ENCODE measurements at places on chromosomes 2 and 18.
A peak's percentile ranks its signal among the peaks of the same experiment; 100 is the strongest.

GRCh38 chr2:191526536-191526935, 151.4 kb upstream of the NABP1 start:
- no peak for DNase-seq

GRCh38 chr2:70143314-70144150, 47.3 kb downstream of the C2orf42 start:
- no peak for DNase-seq

GRCh38 chr2:3170792-3171455, 206.7 kb downstream of the EIPR1 start:
- no peak for DNase-seq

- DNase-seq, result peak; percentile 49
Observed at GRCh38 chr18:34493566-34494358, 216.3 kb upstream of the DTNA start.

DNA sequence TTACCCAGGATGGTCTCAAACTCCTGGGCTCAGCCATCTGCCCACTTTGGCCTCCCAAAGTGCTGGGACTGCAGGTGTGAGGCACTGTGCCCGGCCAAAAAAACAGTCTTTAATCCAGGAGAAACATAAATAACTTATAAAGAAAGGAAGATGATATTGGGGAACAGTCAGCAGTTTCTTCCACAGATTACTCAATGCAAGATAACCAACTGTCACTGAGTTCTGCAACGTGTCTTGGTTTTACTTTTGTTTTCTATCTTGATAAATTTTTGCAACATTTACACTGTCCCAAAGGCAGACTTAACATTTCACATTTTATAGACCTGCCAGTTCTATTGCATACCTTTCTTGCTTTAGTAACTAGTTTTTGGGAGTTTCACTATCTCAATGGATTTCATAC, 71.1 kb downstream of the ANKRD44 start:
- no peak for DNase-seq

GRCh38 chr2:237132799-237133198, 47.1 kb downstream of the COPS8 start:
- no peak for DNase-seq

- no peak for DNase-seq
Observed at GRCh38 chr18:48290162-48290926, 118.8 kb downstream of the ZBTB7C start.

- no peak for DNase-seq
Observed at GRCh38 chr2:73035899-73036711, 35.4 kb downstream of the SFXN5 start.

- no peak for DNase-seq
Observed at GRCh38 chr18:33673689-33674088, 95.7 kb downstream of the ASXL3 start.

DNA sequence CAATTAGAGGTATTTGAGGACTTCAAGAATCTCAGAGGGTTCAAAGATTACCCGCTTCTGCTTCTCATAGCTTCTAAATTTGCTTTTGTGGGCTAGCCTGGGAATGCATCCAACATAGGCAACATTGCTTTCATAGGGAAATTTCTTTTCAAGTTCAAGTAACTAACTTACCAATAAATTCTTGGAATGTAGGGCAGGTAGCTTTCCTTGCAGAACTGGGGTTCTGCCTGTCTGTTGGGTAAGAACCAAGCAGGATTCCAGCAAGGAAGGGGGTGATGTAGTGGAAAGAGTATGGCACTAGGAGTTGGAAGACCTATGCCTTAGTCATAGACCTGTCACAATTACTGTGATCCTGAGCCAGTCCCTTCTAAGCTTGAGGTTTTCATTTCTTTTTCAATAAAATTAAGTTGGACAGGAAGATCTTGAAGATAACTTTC, 164.1 kb downstream of the FHOD3 start:
- DNase-seq, result peak; percentile 29

DNA sequence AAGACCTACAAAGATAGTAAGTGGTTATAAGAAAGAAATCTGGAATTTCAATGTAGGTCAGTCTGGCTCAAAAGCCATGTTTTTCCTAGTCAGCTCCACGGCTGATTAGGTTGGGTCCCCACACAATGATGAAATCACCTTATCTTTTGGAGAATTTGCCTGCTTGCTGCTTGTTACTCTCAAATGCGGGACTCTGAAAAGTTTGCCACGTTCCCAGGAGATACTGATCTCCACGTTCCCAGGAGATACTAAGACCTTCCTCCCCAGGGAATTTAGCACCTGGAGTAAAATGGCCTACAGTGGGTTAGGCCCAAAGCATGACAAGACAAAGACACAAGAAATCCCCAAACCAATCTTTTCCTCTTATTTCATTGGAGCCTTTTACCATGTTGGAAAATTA, 449.6 kb downstream of the TNS1 start:
- no peak for DNase-seq

- no peak for DNase-seq
Observed at GRCh38 chr18:7221424-7222155, 9.3 kb upstream of the LRRC30 start.

DNA sequence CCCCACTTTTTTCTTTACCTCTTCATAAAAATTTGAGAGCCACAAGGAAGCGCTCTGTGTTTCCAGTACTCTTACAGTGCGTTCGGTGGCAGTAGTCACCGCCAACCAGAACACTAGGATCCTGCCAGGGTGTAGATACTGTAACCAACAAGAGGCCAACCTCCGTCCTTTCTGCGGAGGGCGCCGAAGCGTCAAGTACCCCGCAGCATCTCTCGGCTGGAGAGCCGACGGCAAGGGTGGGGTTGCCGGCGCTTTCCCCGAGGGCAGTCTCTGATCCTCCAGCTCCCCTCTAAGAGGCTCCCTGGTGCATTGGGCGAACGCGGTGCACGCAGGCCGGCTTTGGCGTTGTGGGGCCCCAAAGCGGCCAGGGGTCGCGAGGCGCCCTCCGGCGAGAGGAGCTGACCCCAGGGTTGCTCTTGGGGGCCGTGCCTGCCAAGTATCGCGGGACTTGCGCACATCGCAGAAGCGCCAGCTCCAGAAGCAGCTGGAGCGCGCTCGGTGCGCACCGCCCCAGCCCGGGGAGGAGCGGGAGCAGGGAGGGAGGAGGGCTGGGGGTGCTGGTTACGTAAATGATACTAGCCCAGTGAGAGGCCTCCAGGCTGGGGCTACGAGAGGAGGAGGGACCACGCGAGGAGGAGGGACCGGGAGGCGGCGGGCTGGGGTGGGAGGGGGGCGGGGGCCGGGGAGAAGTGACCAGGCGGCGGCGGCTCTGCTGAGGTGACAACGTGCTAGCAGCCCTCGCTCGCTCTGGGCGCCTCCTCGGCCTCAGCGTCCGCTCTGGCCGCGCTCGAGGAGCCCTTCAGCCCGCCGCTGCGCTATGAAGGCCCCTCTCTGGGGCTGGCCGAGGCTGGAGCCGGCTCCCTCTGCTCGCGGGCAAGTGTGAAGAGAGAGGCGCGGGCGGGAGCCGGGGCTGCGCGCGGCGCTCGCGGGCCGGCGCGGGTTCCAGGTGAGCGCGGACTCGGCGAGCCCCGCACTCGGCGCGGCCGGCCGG, at the start of gene GALNT13:
GALNT13 (plus strand) TSS at position 692 of the 991 bp plus-strand sequence.
- peak; percentile 89 for DNase-seq

DNA sequence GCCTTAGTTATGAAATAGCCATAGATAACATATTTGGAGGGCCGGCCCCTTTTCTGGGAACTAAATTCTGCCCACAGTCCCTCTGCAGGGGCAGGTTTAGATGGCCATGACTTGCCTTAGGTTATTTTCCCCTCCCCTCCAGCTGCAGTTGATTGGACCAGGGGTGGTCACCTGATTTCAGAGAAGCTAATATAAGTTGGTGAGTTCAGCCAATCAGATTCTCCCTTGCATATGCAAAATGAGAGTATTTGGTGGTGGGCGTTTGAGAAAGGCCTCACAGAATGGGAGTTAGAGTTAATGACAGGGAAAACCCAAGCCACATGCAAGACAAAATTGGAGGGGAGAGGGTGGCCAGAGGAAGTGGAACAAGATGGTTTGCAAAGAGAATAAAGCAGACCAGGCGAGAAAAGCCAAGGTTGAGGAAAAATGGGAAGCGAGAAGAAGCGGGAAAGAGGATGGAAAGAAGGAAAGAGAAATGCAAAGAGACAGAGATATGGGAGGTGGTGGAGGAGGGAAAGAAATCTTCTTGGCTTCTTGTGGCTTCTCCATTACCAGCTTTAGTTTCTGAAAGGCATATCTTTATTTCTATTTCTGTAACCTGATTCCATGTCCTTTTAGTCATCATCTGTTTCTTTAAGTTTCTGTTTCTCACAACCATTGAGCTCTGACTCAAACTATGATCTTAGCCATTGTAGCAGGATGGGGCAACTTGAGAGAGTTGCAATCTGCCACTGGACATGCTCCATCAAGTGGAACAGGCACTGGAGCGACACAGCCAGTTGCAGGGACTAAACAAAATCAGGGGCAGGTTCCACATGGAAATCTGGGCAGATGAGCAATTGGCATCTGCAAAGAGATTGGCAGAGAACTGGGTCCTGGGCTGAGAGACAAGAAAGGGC, 108.1 kb upstream of the SIX3 start:
- DNase-seq, result no peak

DNA sequence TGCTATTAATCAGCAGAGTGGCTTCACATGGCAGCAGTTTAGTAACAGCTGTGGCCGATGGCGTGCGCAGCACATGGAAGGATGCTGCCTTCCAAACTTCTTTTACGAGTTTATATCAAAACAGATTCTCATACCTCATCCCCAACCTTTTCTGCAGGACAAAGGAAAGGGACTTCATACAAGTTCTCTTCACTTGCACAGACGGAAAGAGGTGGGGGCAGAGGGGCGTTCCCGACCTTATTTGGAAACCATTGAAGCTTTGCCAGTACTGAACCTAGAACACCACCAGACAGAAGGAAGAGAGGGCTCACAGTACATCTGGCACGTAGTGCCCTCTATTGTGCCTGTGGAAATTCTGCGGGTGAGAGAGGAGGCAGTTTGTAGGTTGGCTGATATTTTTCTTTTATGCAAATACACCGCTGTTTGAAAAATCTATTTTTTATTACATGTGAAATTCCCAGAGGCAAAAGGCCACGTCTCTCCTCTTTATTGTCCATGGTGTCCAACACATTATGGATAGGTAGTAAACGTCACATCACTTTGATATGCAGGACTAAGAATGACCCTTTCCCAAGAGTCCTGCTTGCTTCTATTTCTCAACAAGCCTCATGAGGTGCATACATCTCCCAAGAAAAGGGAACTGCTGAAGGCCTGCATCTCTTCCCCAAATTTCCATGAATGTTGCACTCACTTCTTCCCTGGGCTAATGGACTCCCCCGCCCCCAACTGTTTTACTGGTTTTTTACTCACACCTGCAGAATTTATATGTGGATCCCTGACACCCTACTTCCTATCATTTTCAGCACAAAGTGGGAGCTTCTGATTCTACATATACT, 31.3 kb downstream of the COLEC12 start:
- DNase-seq, result no peak

DNA sequence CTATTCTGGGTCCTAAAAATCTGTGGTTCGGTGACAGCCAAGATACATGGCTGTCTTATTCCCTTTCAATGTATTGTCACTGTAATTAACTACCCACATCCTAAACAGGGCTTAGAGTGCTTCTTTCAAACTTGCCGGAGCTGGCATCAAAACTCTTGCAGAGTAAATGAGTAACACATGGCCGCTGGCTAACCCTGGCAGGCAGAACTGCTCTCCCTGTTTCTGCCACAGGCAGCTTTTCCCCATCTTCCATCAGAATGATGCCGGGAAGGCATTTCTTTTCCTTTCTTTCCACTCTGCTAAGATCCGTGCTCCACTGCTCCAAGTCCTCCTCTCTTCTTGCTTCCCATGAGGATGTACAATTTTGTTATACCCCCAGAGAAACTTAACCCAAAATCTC, 54.8 kb upstream of the PTPRM start:
- DNase-seq, result no peak

DNA sequence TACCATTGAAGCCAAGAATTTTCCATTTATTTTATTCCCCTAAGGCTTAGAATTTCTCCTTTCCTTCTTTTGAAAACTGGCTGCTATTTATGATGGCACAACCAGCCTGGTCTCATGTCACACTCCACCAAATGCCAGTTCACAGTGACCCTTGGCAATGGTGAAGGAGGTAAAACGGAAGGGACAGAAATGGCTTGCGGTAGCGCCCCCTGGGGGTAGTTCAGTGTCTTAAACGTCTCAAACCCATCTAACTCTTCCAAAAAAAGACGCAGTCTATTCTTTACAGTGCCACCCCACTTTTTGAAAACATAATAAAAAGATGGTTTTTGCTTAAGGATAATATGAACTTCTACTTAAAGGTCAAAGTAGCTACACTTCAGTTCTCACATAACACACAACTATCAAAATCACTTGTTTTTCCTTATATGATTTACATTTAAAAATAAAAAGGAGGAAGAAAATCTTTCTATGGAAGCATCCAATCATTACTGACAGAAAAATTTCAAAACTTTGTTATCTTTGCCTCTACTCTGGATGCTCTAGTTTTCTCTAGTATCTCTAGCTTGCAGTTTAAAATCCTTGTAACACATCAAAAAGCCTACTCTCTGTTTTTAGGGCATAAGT, 28.0 kb downstream of the PNO1 start:
- DNase-seq, result no peak

DNA sequence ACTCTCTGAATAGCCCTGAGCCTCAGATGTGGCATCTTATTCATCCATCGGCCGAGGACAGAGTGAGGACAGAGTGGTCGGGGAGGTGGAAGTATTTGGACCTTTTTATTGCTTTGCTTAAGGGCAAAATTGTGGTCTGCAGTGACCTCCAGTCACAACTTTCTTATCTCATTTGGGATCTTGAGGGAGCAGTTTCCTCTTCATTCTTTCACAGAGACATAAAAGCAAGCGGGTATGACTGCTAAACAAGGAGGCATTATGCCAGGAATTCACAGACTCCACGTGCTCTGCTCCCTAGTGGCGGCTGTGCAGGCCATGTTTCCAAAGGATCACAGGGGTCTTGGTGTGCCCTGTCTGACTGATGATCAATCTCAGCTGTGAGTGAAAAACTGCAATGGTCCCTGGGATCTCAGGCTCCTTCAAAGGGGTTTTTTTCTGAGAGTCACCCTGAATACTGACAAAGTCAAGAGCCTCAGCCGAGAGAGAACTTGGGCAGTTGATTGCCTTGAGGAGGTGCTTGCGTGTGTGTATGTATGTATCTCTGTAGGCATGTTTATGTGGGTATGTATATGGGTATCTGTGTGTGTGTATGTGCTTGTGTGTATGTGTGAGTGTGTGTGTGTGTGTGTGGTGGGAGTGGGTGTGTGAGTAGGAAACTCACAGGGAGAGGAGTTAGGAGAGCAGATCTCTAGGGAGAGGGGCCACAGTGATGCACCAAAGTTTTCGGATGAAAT, 47.7 kb downstream of the RAPGEF4 start:
- no peak for DNase-seq

GRCh38 chr2:100237163-100237562, 85.1 kb downstream of the LONRF2 start:
- no peak for DNase-seq

All from anterior cingulate cortex (tissue), 58 donors.